ENCODE measurements at places on chromosomes 12 and 14.

- DNase-seq: no peak
Measured at GRCh38 chr12:109592195-109592904, 18.8 kb downstream of the MVK start.

DNA sequence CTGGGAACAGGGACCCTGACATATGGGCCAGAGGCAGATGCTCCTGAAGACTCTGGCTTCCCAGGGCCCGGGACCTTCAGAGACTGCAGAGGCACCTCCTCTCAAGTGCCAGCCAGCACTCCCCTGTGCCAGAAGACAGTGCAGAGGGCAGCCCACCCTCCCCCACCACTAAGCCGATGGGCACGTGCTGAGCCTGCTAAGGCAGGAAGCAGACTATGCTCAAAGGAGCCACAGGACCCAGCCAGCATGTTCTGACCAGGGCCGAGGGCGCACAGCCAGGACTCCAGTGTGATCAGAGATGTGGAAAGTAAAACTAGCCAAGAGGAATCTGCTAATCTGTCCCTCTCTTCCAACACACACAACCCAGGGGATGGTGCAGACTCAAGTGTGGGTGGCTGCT lies 29.8 kb downstream of the DIO3 start:
- no peak for DNase-seq

GRCh38 chr14:63852271-63852816 lies 460 bp upstream of the SYNE2 start:
- DNase-seq: no peak

GRCh38 chr14:33126433-33126832 lies 187.8 kb downstream of the NPAS3 start:
- no peak for DNase-seq

- DNase-seq: no peak
Measured at GRCh38 chr14:70576891-70577290, 23.6 kb downstream of the MED6 start.

DNA sequence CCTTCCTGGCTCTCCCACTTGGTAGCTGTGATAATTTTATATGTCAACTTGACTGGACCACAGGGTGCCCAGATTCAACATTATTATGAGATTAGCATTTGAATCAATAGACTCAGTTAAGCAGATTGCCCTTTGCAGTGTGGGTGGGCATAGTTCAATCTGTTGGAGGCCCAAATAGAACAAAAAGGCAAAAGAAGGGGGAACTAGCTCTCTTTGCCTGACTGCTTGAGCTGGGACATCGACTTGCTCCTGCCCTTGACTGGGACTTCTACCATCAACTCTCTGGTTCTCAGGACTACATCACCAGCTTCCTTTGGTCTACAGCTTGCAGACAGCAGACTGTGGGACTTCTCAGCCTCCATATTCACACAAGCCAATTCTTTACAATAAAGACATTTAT lies 1189.2 kb downstream of the BCL11B start:
- no peak for DNase-seq

DNA sequence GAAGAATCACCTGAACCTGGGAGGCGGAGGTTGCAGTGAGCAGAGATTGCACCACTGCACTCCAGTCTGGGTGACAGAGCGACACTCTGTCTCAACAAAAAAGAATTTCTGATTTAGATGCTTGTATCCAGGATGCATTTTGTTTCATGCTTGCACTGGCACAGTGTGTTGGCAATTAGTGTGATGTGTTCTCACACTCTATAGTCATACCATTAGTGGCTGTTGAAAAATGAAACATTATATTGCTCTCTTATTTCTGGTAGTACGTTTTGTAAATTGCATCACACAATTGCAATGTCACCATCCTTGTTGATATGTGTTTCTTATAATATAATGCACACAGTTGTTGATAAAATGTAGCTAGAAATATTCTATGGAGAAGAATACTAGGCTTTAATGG lies 51.3 kb upstream of the RMST start:
- no peak for DNase-seq

DNA sequence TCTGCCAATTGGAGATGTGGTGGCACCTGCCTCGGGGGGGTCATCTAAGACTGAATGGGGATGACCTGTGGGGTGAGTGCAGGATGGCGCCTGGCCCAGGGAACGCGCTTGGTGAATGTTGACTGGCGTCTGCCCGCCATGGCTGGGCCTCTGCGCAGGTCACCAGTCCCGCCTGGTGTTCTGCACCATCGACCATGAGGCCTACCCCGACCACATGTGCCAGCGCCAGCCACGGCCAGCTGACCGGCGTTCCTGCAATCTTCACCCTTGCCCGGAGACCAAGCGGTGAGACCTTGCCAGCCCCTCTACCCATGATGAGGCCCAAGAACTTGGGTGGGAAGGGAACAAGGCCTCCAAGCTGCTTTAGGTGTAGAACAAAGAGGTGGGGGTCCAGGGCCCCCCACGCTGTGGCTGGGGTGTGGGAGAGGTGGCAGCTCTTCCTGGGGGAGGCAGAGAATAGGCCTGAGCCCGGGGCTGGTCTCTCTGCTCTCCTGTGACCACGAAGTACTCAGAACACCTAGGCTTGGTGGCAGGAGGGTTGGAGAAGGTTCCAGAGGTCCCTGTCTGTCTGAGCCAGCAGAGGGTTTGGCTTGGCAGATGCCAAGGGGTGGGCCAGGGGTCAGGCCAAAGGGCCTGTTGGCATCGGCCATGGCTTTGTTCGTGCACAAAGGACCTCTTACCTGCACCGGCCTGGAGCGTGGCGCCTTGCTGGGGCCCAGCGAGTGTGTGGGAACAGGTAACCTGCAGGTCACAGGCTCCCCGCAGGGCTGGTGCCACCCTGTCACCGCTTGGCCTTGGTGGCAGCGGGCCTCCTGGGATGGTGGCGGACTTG lies 15.4 kb downstream of the PAPLN start:
- no peak for DNase-seq

GRCh38 chr12:91316907-91317269 lies 134.3 kb upstream of the DCN start:
- DNase-seq: no peak

- DNase-seq: no peak
Measured at GRCh38 chr14:78254911-78255461, 84.8 kb downstream of the NRXN3 start.

DNA sequence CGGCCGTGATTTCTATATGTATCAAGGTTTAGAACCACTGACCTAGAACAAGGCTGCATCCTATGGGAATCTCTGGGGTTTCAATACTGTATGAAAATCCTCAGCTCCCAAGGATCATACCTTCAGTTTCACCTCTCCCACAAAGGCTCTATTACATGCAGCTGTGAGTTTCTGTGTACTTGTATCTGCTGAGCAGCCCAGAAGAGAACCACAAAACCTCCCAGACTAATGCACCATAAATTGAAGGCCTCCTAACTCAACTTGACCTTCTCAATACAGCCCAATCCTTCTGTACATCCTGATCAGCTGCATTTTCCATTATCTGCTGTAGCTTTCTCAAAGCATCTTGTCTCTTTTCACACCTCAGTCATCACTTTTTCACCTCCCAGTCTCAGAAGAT lies 5.4 kb upstream of the KCNH5 start:
- DNase-seq: no peak

- DNase-seq: no peak
Measured at GRCh38 chr14:59370158-59370742, 94.9 kb downstream of the GPR135 start.

GRCh38 chr12:64889434-64890216 lies 65.2 kb downstream of the TBC1D30 start:
- DNase-seq: no peak

- DNase-seq: no peak
Measured at GRCh38 chr14:66085665-66086064, 400.5 kb upstream of the CCDC196 start.

DNA sequence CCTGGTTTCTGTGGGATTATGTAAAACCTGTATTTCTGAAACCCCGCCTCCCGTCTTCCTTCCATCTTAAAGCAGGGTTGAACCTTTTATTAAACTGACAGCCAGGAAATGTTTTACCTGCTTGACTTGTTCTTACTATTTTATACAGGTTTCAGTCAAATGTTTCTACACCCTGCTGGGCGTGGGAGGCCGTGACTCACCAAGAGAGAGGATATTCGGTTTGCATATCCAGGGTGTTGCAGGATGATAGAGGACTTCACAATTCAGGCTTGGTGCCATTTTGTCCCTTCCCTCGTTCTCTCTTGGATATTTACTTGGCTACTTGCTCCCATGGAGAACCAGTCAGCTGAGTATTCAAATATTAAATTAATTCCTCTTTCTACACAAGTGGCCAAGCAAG lies 69.7 kb downstream of the ARF6 start:
- DNase-seq: no peak

DNA sequence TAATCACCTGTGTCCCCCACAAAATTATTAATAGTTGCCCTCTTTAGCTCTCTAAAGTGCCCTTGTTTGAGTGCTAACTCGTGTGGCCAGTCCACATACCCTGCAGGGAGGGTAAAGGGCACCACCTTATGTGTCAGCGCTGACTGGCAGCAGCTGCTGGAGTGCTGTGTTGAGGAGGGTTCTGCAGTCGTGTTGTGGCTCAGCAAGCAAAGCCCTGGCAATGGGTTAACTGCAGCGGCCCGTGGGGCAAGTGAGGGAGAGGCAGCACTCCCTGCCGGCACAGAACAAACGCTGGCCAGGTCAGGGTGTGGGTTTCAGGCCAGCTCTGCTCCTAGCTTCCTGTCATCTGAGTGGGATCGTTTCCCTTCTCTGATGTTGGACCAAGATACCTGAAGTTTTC lies 369.8 kb downstream of the CACNA1C start:
- no peak for DNase-seq

- DNase-seq: no peak
Measured at GRCh38 chr14:50524060-50524459, 8.3 kb downstream of the MAP4K5 start.

DNA sequence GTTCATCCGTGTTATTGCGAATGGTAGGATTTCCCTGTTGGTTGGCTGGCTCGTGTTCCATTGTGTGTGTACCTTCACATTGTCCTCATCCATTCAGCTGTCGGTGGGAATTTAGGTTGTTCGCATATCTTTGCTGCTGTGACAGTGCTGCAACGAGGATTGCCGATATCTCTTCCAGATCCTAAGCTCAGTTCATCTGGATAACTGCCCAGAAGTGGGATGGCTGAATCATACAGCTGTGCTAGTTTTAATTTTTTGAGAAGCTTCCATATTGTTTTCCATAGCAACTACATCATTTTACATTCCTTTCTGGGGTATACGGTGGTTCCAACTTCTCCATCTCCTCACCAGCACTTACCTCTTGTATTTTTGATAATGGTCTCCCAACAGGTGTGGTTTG lies 292.8 kb upstream of the SFSWAP start:
- no peak for DNase-seq

DNA sequence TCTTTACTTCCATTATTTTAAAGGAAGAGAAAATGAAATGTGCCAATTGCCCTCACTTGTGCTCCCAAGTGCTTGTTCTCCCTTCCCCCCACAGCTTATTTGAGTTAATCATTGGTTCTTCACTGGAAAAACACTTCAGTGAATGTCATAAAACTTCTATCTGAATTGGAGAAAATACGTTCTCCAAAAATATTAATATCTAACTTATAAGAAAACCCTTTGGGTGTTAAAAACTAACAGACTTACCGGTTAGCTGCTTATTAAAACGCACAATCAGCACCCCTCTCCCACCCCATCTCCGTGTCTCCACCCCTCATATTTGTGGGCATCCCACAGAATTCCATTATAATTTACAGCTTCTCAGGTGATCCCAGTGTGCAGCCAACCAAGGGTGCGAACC lies 31.7 kb downstream of the PLEKHA5 start:
- DNase-seq: no peak

DNA sequence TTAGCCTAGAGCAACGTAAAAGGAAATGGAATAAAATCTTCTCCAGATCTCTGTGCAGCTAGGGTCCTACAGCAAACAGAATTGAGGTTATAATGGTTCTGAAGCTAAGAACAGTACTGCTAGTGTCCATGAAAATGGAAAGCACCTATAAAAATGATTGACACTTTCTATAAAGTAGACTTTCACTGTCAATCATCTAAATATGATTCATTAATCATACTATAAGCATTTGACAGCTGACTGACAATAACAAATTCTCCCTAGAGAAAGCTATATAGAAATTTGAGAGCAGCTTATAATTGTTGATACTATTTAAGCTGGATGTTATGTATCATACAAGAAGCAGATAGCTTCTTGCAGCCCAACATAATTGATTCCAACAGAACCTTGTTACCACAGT lies 80.9 kb downstream of the PDZRN4 start:
- DNase-seq: no peak

- no peak for DNase-seq
Measured at GRCh38 chr14:104473649-104474494, 105.7 kb upstream of the C14orf180 start.

- DNase-seq: no peak
Measured at GRCh38 chr12:220946-221550, 7.1 kb upstream of the SLC6A12 start.

GRCh38 chr14:105865266-105865903 lies 339.0 kb downstream of the TMEM121 start:
- no peak for DNase-seq

DNA sequence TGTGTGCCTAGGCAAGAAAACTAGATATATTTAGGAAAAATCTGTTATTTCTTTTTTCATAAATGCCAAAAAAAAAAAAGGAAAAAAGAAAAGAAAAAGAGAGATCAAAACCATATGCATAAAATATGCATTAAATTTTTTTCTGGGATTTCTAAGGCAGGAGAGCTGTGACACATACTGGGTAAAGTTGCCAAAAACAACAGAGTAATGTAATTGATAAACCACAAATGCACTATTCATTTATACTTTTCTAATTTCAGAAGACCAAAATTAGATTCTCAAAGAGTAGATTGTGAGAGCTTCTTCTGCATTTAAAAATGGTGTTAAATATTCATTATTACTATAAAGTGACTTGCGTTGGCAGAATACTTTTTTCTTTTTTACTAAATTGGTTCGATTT lies 673.8 kb upstream of the MGAT4C start:
- DNase-seq: no peak

- DNase-seq: no peak
Measured at GRCh38 chr12:79252358-79253075, 387.9 kb downstream of the SYT1 start.

GRCh38 chr12:6295094-6295811 lies 15.2 kb upstream of the PLEKHG6 start:
- DNase-seq: no peak

GRCh38 chr14:99605299-99605961 lies 1.4 kb upstream of the CCDC85C start:
- peak; percentile 52 for DNase-seq

GRCh38 chr12:117441751-117442150 lies 80.3 kb upstream of the NOS1 start:
- DNase-seq: no peak

GRCh38 chr12:59548930-59549329 lies 46.9 kb upstream of the SLC16A7 start:
- DNase-seq: no peak

- DNase-seq: no peak
Measured at GRCh38 chr12:114245555-114245954, 160.4 kb downstream of the TBX5 start.

GRCh38 chr12:7354529-7354928 lies 50.7 kb downstream of the ACSM4 start:
- DNase-seq: no peak

DNA sequence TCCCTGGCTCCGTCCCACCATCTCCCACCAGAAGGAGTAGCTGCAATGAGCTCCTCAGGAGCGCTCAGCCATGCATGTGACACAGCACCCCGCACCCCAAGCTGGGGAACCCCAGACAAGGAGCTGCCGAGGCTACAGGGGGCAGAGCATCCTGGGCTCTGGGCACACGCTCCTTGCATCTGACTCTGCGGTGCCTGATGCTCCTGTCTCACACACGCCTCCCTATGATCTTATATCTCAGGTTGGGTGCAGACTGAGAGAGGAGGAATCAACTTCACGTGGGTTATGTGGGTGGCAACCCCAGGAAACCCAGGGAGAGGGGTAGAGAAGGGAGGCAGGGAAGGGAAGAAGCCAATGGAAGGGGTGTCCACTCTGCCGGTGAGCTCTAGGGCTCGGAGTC lies 60.0 kb downstream of the CCNK start:
- no peak for DNase-seq
